ENCODE measurements at places on chromosomes 12 and 14. TPM values are rescaled to one million over a fixed set of nuclear protein-coding genes. Genes with fewer than 3 reads are reported as not detected.

SDR9C7 gene
- not detected for total RNA-seq

CLEC2A gene
- total RNA-seq, result not detected

DNA sequence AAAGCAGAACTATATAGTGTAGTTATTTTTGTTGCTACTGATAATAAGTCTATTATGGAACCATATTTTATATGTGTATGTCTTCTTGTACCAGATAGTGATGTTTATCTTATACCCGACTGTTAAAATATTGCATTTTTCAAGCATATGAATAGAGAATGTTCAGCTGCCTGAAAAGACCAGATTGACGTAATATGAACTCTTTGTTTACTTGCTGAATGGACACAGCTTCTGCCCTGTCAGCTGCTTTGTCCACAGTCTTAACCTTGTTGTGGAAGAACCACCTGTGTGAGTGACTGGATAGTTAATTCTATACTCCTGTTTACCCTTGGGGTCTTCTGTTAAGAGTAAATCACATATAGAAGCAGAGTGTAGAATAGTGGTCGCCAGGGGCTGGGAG is 109.3 kb downstream of the LGR5 start:
- H3K27ac ChIP-seq, result no peak overlapping the region
- no peaks in the 10 kb centered on the region for H3K36me3 ChIP-seq
- H3K27me3 ChIP-seq, result peaks cover 3% of the 10 kb centered on the region
- H3K4me3 ChIP-seq, result no peak overlapping the region
- H3K4me1 ChIP-seq, result peaks cover 11% of the 10 kb centered on the region

GARIN6 gene
- total RNA-seq, result not detected

DNA sequence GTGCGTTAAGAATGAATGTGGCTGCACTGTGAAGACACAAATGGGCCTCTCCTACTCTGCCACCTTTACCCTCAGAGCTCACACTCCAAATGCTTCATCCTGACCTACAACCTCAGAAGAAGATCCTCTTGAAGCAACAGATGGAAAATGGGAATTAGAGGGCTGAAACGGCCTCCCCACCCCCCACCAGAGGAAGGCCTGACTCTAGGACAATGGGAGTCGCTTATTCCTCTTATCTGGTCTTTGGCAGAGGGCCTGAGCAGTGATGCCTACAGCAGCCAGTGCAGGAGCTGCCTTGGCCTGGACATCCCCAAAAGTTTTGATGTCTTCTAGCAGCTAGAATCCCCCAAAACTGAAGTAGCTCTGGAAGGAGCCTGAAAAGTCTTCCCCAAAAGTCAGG is 29.2 kb downstream of the BTBD7 start:
- no peak overlapping the region for H3K27ac ChIP-seq
- peaks cover 13% of the 10 kb centered on the region for H3K4me1 ChIP-seq
- no peak overlapping the region for H3K4me3 ChIP-seq
- no peaks in the 10 kb centered on the region for H3K36me3 ChIP-seq

Measured in body of pancreas (tissue), 4 donors.